ENCODE measurements at places on chromosomes 1 and 21.

DNA sequence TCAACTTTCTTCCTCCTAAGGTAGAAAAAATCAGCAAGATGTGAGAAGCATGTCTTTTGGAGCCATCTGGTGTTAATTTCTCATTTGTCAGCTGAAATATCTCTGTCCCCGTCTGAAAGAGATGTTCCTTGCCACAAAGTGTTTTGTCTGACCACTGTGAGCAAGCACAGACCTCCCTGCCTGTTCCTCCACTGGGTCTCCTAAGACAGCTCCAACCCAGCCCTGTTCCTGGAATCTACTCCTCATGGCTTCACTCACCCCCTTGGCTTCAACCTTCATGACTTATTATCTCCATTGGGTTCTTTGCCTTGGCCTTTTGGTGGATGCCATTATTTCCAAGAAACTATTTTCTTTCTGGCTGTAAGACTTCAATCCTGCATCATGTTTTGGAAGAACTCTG is 65.7 kb upstream of the CACHD1 start:
- no peak for DNase-seq

DNA sequence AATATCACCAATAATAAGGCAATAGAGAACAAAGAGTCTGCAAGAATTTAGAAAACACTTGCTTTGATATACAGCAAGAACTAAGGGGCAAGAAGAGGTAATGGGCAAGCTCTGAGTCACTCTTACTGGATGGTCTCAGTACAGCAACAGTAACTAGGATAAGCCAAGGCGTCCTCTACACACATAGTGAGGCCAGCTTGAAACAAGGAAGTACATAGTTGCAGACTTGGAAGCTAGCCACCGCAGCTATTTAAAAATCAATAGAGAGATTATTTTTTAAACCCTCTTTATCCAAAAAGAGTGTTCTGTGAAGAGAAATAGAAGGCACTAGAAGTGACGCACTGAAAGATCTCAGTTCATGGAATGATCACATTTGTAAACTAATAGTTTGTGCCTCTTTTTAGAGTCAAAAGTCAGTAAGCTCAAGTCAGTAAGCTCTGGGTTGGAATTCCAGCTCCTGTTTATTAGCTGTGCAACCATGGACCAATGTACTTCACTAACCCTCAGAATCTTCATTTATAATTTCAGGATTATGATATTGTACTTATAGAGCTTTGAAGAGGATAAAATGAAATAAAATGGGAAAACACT is 118.6 kb downstream of the AKT3 start:
- no peak for DNase-seq

GRCh38 chr1:75396745-75397144 is 214.2 kb downstream of the SLC44A5 start:
- no peak for DNase-seq

DNA sequence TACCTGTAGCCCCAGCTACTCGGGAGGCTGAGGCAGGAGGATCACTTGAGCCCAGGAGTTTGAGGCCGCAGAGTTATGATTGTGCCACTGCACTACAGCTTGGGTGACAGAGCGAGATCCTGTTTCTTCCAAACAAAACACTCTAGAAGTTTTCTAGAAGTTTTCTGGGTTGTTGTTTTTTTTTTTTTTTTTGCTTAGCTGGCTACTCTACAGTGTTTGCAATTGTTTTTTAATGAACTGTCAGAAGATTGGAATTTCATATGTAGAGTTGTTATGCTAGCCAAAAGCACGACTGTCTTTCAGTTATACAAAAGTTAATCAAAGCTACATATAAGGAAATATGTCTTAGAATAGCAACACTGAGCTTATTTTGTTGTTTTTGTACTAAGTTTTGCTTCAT is 30.9 kb upstream of the NEXN start:
- DNase-seq, result peak; percentile 47

DNA sequence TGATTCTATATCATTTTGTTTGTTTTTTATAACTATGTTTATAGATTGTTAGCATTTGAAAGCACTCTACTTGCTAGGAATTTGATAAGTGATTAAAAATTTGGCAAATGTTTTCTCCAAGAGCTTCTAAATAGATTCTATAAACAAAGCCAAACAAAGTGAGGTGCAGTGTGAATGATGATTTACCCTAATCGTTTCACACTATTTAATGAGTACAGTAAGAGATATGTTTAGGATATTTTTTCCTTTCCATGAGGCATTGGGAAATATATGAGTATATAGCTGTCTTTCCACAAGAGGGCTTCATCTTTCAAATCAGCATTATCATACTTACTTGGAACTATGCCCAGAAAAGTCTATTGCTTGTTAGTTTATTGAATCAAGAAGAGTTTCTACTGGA is 277.0 kb upstream of the BRINP3 start:
- no peak for DNase-seq

All from AG10803 (cell line).